Activated CD4-positive, alpha-beta T cell treated with anti-CD3 and anti-CD28 coated beads for 1 hour (primary cell): ENCODE measurements at places on chromosomes 16 and 17.

DNA sequence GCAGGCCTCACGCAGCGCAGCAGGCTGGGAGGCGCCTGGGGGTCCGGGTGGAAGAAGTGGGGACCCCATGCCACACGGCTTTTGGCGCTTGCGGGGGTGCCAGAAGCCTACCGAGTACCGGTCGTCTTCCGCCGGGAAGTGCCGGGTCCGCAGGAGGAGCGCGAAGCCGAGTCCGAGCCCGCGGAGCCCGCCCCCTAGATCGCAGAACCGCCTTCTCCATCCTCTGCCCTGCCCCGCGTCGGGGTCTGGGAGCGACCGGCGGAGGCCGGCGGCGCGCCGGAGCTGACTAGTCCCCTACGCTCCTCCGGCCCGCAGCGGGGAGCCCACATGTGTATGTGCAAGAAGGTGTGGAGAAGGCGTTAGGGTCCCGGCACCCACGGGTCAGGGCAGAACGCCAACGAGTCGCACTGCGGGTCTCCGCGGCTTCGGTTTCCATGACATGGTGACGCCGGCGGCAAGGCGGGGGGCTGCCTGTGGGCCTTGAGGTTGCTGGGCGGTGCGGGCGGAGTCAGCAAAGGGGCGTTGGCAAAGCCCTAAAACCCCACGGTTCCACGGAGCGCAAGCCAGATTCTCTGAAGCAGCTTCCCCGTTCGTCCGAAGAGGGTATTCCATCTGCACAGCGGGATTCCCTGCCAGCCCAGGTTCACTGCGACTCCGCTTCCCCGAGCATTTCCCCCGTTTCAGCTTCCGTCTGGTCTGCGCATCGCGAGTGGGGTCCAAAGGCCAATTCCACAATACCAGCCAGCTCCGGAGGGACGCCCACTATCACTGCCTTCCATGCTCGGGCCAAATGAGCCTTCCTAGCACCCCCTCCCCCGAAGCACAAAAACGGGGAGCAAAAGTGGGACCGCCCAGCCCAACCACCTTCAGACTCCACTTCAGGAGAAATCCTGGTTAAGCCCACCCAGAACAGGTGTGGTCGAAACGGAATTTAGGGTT, 2.3 kb upstream of the LHX1 start:
- no peak for DNase-seq

GRCh38 chr16:2009164-2009711, 383 bp downstream of the ZNF598 start:
- DNase-seq, result no peak

- DNase-seq, result no peak
Observed at GRCh38 chr16:75820672-75821071, 94.4 kb upstream of the CPHXL start.

GRCh38 chr16:65392806-65393565, 271.1 kb upstream of the CDH11 start:
- no peak for DNase-seq

GRCh38 chr17:48579760-48580554, 1.8 kb upstream of the HOXB4 start:
- DNase-seq, result no peak

GRCh38 chr17:7477392-7478275, 1.8 kb downstream of the ZBTB4 start:
- DNase-seq, result no peak

DNA sequence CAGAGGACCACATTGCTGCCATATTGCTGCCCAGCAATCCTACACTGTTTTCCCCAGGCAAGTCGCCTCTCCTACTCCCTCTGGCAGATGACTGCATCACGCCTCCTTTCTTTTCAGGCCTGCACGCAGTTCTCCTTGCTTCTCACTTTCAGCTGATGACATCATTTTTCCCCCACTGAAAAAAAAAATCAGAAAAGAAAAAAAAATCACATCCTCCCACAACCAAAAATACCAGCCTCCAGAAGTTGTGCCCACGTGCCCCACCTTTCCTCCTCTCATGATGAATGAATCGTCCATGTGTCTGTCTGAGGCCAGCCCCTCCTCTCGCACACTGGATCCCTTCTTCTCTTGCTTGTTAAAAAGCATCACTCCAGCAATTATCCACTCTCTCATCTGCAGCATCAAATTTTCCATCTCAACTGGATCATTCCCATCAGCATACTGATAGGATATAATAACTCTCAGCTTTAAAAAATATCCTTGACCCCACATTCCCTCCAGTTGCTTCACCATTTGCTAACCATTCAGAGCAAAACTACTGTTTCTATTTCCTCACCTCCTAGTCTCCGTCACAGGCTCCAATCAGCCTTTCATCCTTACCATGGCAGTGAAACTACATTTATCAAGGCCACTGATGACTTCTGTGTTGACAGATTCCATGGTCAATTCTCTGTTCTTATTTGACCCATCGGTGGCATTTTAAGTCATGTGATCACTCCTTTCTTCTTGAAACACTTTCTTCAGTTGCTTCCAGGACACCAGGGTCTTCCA, 30.1 kb upstream of the DYNLL2 start:
- no peak for DNase-seq

- DNase-seq, result no peak
Observed at GRCh38 chr16:19184823-19185509, 16.9 kb downstream of the SYT17 start.

DNA sequence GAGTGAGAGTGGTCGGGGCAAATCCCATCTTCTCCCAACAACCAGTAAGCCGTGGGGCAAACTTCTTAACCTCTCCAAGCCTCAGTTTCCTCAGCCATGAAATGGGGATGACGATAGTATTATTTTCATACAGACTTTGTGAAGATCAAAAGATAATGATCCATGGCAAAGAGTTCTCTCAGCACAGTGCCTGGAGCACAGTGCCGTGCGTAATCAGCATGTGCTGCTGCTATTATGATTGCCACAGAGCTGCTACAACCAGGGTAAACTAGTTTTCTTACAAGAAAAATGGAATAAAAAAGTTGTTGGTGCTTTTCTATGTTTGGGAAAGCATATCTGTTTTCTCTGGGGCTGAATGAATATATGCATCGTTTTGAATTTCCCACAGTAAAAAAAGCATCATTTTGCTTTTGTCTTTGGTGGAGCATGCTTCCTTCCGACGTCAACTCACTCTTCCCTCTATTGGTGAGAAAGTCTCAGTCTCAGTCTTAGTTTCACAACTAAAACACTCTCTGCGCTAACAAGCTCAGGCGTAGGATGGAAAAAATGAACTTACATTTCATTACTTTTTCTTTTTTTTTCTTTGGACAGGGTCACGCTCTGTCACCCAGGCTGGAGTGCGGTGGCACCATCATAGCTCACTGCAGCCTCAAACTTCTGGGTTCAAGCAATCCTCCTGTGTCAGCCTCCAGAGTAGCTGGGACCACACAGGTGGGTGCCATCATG, 37.2 kb downstream of the CDK5R1 start:
- no peak for DNase-seq

DNA sequence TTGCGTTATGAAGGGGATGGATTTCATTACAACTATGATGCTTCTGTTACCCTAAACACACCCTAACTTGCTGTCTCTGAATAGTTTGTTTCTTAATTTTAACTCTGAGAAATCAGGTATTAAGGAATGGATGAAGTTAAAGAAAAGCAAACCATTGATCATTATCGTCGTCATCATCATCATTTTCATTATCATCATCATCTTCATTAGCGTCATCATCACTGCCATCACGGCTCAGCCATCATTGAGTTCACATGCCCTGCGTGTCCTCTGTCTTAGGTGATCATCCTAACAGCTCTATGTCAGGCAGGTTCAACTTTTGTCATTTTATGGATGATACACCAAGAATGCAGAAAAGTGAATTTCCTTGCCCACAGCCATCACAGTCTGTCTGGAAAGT, 477.5 kb upstream of the EEF2KMT start:
- no peak for DNase-seq

DNA sequence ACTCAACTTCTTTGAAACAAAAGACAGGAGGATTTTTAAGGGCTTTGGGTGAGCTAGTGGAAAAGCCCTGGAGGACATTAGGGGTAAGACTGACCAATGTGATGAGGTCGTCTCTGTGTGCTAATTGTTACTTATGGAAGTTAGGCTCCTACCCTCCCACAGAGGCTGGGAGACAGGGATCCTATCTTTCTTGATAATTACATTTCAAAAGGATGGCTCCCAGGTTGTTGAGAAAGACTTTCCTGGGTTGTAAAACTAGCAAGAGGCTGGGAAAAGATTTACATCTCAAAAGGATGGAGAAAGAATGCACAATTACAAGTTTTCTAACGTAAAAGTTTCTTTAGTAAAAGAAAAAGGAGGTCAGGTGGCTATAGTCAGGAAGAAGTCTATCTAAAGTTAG, 605.8 kb upstream of the GOT2 start:
- DNase-seq, result no peak

DNA sequence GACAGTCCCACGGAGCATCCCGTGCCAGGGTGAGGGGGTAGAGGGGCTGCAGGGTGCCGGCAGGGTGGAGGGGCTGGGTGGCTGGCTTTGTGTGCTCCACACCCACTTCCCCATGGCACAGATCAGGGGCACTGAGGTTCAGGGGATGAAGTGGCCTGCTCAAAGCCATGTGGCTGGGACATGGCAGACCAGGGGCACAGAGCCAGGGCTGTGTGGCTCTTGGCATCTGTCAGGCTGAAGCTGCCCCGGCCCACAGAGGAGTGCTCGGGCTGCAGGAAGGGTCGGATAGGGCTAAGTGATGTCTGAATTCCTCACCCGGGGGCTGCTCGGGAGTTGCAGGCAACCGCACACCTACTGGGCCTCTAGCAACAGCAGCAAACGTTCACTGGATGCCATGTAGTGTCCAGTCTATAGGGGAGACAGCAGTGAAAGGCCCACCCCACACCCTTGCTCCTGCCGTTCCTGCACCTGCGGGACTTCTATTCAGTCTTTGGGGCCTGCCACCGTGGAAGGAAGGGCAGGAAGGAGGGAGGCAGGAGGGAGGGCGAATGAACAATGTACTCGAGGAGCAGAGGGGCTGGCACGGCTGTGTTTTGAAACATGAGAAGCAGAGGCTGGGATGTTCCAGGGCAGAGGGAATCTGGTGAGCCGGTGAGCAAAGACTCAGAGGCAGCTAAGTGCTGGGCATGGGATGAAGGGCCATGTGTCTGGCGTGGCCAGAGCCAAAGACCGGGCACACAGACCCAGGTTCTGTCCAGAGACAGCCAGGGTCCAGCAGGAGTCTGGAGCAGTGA, 15.1 kb downstream of the SLC5A10 start:
- DNase-seq, result no peak

GRCh38 chr16:20799599-20799998, 6.7 kb downstream of the ERI2 start:
- no peak for DNase-seq

DNA sequence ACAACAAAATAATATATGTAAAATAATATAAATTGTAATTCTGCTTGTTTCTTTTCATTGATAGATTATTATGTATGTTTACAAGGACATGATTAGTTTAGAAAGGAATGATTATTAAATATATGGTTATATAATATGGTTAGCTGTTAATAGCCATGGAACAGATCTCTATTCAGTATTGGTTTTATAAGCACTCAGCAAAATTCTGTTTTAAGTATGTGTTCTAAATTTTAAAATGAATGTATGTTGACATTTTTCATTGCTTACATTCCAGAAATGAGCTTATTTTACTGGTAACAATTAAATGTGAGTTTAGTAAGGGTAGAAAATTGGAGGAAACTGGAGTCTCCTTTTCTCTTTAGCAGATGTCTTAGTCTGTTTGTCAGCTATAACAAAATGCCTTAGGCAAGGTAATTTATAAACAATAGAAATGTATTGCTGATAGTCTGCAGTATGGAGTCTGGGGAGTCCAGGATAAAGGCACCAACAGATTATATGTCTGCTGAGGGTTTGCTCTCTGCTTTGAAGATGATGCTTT, 45.4 kb downstream of the NFAT5 start:
- DNase-seq, result no peak

DNA sequence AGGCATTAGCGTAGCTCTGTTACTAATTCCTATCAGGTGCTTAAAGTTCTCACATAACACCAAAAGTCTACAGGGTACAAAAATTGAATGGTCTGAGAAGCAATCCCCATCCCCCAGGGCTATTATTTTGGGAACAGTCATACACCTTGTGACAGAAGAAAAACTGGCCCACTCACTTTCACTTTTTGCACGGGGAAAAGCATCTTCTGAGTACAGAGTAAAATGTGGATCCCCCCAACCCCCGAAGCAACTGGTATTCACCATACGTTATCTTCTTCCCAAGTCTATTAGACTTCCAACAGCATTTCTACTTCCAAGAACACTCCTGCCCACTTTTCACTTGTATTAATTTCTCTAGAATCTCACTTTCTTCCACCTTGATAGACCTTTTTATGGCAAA, 11.8 kb downstream of the GGA3 start:
- no peak for DNase-seq

GRCh38 chr17:75031972-75032719, 14.6 kb downstream of the ATP5PD start:
- peak; percentile 37 for DNase-seq

DNA sequence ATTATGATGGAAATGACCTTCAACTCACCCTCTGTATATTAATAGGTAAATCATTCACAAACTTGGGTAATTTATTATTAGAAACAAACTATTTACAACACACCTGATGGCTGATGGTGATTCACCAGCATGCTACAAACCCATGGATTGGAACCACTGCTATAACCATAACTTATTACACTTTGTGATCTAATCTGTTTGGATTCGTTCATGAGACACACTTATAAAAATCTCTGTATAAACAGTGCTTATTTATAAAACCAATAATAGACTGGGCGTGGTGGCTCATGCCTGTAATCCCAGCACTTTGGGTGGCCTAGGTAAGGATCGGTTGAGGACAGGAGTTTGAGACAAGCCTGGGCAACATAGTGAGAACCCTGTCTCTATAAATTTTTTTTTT, 16.0 kb downstream of the SMIM36 start:
- no peak for DNase-seq

DNA sequence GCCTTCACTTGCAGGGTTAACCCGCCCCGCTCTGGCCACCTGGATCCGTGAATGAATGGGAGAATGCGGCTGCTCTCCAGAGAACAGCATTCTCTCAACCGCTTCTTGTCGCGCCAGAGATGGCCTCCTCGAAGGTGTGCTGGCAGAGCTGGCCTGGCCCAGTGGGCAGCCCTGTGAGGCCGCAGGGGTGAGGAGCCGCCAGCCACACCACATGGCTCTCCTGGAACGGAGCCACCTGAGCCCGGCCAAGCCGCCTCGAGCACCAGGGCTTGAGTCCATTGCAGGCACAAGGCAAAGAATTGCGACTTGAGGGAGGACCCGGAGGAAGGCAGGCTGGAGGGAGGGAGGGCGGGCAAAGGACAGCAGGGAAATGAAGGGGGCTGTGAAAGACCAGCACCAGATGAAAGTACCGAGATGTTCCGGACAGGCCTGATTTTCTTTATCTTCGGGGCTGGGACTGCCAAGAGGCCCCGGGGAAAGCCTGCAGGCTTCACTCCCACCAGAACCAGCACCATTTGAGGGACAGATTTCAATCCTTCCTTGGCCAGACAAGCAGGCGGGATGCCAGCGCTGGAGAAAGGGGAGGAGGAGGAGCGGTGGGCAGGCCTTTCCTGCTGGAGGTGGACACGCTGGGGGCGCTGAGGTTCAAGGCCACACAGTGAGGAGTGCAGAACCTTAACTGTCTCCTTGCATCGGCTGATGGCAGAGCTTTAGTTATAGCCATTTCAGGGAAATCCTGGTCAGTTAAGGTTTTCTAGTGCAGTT, 69.4 kb downstream of the MRC2 start:
- DNase-seq, result no peak

- DNase-seq, result no peak
Observed at GRCh38 chr17:67617304-67617899, 100.3 kb upstream of the NOL11 start.
